ENCODE measurements at places on chromosomes 7 and 10.

DNA sequence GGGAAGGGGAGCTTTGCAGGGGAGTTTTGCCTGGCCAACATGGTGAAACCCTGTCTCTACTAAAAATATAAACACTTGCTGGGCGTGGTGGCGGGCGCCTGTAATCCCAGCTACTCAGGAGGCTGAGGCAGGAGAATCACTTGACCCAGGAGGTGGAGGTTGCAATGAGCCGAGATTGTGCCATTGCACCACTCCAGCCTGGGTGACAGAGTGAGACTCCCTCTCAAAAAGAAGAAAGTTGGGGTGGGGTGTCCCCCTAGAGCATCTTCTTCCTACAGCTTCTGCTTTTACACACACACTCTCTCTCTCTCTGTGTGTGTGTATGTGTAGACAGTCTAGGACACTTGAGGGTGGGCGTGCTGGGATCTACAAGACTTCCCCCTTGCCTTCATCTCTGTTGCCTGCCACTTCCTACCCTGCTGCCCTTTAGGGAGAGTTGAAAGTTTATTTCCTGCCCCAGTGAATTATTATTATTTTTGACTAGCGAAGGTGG lies 21.7 kb downstream of the PLAU start:
- no peak for DNase-seq

GRCh38 chr7:73831834-73832651 lies 1.2 kb downstream of the CLDN4 start:
- DNase-seq, result no peak

- no peak for DNase-seq
Measured at GRCh38 chr7:4531236-4531635, 150.9 kb upstream of the FOXK1 start.

GRCh38 chr10:95756809-95757684 lies 1.1 kb downstream of the ENTPD1 start:
- DNase-seq, result no peak

- peak; percentile 29 for DNase-seq
Measured at GRCh38 chr10:96758423-96758822, 38.1 kb upstream of the PIK3AP1 start.
